ENCODE measurements at places on chromosomes 6 and 20. TPM values are rescaled to one million over a fixed set of nuclear protein-coding genes. Genes with fewer than 3 reads are reported as not detected.
A peak's percentile ranks its signal among the peaks of the same experiment; 100 is the strongest.

GRCh38 chr6:106064756-106065155, 21.4 kb upstream of the PRDM1 start:
- no peaks in the 10 kb centered on the region for H3K27me3 ChIP-seq
- H3K4me1 ChIP-seq: no peaks in the 10 kb centered on the region
- no peak overlapping the region for H3K27ac ChIP-seq

- no peak for DNase-seq
- no peaks in the 10 kb centered on the region for H3K4me1 ChIP-seq
- H3K27me3 ChIP-seq: no peaks in the 10 kb centered on the region
- H3K36me3 ChIP-seq: no peaks in the 10 kb centered on the region
Measured at GRCh38 chr6:91098006-91098405, 511.1 kb upstream of the MAP3K7 start.

DNA sequence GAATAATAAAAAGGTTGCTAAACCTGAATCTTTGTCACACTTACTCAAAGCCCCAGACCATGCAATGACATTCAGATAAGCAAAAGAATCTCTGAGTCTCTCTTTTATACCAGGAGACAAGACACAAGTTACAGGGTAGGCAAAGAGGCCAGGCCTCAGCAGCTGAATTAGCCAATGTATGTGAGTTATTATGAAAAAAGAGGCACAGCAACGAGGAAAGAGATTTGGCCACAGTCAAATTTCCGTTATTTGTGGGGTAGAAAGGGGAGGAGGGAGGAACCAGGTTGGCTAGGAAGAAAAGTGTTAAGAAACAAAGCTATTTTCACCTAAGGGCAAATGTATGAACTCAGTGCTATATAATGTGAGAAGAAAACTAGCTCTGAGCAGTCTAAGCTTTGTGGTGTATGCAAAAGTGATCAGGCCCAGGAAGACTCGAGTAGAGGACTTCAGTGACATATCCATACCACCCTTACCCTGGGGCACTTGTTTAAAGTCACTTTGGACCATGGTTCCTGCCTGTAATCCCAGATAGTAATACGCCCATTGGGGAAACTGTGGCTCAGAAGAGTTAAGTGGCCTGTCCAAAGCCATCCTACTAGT, 19.1 kb downstream of the IPCEF1 start:
- no peak overlapping the region for H3K27ac ChIP-seq
- DNase-seq: no peak
- H3K27me3 ChIP-seq: no peaks in the 10 kb centered on the region
- H3K4me3 ChIP-seq: no peak overlapping the region
- no peaks in the 10 kb centered on the region for H3K4me1 ChIP-seq

GRCh38 chr6:107658920-107659865, 164.9 kb downstream of the SCML4 start:
- no peak overlapping the region for H3K27ac ChIP-seq
- no peak for DNase-seq
- H3K36me3 ChIP-seq: no peaks in the 10 kb centered on the region
- no peaks in the 10 kb centered on the region for H3K27me3 ChIP-seq
- H3K4me1 ChIP-seq: peaks cover 11% of the 10 kb centered on the region

DNA sequence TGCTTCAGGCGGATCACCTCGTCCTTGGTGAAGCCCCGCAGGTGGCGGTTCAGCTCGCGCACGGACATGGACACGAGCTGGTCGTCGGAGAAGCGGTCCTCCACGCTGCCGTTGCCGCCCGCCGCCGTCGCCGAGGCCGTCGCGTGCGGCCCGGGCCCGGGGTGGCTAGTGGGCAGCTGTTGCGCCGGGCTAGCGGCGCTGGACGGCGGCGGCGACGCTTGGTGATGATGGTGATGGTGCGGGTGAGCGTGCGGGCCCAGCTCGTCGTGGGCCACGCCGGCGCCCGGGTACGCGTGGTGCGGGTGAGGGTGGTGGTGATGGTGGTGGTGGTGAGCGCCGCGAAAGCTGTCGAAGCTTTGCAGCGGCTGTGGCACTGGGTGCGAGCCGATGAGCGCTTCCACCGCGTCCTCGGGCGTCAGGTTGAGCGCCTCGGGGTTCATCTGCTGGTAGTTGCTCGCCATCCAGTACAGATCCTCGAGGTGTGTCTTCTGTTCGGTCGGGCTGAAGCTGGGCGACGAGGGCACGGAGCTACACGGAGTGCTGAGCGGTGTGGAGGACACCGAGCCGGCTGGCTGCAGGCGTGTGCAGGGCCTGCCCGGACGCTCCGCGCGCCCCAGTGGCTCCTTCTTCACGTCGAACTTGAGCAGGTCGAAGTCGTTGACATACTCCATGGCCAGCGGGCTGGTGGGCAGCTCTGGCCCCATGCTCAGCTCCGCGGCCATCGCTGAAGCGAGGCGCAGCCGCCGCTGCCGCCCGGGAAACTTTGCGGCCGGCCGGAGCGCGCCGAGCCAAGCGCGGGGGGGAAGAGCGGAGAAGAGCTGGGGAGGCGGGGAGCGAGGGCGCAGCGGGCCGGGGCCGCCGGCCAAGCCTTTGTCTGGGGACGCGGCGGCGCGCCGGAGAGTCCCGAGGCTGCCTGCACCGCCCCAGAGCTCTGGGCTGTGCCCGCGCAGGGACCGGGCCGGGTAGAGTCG, 622 bp downstream of the MAFB start:
- no peaks in the 10 kb centered on the region for H3K36me3 ChIP-seq
- peak overlapping the region; percentile 93 for H3K27ac ChIP-seq
- H3K4me3 ChIP-seq: peak overlapping the region; percentile 36
- peaks cover 34% of the 10 kb centered on the region for H3K27me3 ChIP-seq

- H3K27me3 ChIP-seq: no peaks in the 10 kb centered on the region
- no peak overlapping the region for H3K4me3 ChIP-seq
- no peaks in the 10 kb centered on the region for H3K36me3 ChIP-seq
- DNase-seq: no peak
Measured at GRCh38 chr6:153816366-153816765, 222.7 kb upstream of the OPRM1 start.

DNA sequence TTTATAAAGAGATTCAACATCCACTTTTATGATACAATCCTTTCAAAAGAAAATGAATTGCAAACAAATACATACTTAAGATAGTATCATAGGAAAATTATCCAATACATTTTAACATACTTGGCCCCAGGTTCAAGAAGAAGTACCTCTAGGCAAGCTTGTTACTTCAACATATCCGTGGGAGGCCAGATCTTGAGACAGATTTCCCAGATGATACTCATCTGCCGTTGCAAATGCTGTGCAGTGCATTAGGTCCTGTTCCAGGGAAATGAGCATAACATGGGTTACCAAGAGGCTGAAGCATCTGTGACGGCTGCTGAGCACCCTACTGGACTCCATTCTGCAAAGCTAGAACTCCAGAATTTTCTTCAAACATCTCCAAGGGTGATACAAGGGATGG, 15.6 kb downstream of the RMND1 start:
- no peaks in the 10 kb centered on the region for H3K36me3 ChIP-seq
- H3K27me3 ChIP-seq: no peaks in the 10 kb centered on the region
- no peak overlapping the region for H3K4me3 ChIP-seq

GRCh38 chr6:56671160-56671559, 28.5 kb upstream of the DST start:
- no peaks in the 10 kb centered on the region for H3K36me3 ChIP-seq
- no peak for DNase-seq
- peaks cover 24% of the 10 kb centered on the region for H3K4me1 ChIP-seq
- no peak overlapping the region for H3K4me3 ChIP-seq

DNA sequence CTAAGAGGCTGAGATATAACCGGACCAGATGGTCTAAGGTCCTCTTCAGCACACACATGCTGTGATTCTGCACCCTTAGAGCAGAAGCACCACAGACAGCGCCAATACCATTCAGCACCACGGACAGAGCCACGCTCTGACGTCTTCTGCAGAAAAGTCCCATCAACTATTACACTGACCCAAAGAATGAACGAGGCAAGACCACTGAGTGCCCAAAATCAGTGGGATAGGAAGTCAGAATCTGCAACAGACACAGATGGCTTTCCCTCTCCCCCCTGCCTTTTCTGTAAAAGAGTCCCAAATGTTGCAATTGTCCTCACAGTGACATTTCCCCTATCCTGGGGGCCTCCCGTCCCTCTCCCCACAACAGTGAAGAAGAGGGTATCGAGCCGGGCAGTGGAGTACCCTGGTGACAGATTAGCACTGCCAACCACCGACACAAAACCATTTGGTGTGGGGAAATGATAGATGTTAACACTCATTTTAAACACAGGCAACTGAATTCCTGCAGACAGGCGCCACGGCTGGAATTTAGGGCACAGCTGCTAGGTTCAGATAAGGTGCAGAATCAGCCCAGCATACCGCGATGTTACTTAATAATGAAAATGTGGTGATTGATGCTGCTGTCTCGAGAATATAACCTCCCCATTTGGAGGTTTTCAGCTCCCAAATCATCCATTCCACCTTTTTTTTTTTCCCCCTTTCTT, 66.6 kb upstream of the CTNNBL1 start:
- no peaks in the 10 kb centered on the region for H3K36me3 ChIP-seq
- no peak for DNase-seq
- H3K27me3 ChIP-seq: no peaks in the 10 kb centered on the region
- H3K4me1 ChIP-seq: no peaks in the 10 kb centered on the region

DNA sequence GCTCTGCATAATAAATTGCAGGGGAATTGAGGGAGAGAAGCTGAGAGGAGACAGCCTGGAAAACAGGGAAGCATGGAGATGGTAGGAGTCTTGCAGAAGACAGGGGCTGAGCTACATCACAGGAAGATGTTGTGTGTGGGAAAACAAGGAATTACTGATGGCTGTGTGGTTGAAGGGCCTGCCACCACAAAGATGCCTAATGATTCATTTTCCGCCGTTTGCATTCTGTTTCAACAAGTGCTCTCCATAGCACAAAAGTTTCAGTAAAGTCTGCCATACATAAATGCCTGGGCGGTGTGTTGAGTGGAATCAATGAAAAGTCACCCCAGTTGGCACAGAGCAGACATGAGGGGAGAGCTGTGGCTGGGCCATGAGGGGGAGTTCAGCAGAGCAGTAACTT, 5.6 kb upstream of the KLHL31 start:
- H3K36me3 ChIP-seq: no peaks in the 10 kb centered on the region
- no peaks in the 10 kb centered on the region for H3K27me3 ChIP-seq
- DNase-seq: no peak

DNA sequence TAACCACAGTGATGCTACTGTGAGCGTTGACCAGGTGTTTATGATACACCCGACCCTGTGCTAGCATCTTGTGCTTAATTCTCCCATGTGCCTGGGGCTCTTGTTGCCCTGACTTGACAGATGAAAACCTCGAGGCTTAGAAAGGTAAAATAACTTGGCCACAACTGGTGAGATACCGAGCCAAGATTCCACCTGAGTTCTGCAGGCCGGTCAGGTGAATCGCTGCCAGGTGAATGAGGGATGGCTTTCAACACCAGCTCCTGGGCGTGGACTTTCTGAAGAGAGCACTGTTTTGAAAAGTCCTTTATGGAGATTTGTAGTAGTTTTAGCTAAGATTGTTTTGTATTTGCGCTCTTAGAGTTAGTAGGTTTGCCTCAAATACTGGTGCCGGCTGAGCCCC, 12.2 kb upstream of the ZNF831 start:
- H3K4me1 ChIP-seq: peaks cover 16% of the 10 kb centered on the region
- no peak overlapping the region for H3K27ac ChIP-seq
- no peak overlapping the region for H3K4me3 ChIP-seq
- H3K36me3 ChIP-seq: no peaks in the 10 kb centered on the region
- no peaks in the 10 kb centered on the region for H3K27me3 ChIP-seq

- no peaks in the 10 kb centered on the region for H3K27me3 ChIP-seq
- DNase-seq: no peak
- no peaks in the 10 kb centered on the region for H3K4me1 ChIP-seq
- no peak overlapping the region for H3K27ac ChIP-seq
Measured at GRCh38 chr6:159461266-159461665, 231.8 kb downstream of the SOD2 start.

DNA sequence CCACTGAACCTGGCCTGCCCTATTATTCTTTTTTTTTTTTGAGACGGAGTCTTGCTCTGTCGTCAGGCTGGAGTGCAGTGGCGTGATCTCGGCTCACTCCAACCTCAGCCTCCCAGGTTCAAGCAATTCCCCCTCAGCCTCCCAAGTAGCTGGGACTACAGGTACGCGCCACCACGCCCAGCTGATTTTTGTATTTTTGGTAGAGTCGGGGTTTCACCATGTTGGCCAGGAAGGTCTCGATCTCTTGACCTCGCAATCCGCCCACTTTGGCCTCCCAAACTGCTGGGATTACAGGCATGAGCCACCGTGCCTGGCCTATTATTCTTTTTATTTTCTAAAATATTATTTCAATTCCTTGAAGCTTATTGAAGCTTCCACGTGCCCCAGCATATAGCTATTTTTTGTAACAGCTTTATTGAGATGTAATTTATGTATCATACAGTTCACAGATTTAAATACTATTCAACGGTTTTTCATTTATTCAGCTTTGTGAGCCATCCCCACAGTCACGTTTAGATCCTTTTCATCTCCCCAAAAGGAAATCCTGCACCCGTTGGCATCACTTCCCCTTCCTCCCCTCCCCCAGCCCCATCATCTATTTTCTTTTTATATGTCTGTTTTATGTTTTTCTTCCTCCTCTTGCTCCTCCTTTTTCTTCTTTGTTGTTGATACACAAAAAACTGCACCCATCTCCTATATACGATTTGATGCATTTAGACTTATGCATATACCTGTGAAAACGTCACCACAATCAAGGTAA, 13.5 kb upstream of the MDFI start:
- H3K27ac ChIP-seq: no peak overlapping the region
- no peak for DNase-seq
- H3K4me1 ChIP-seq: no peaks in the 10 kb centered on the region
- H3K36me3 ChIP-seq: no peaks in the 10 kb centered on the region

GRCh38 chr6:134902936-134903335, 47.0 kb downstream of the ALDH8A1 start:
- no peaks in the 10 kb centered on the region for H3K27me3 ChIP-seq
- no peaks in the 10 kb centered on the region for H3K36me3 ChIP-seq
- H3K4me3 ChIP-seq: no peak overlapping the region
- DNase-seq: no peak

- H3K4me3 ChIP-seq: no peak overlapping the region
- H3K27me3 ChIP-seq: no peaks in the 10 kb centered on the region
- no peak for DNase-seq
Measured at GRCh38 chr20:60192326-60192725, 234.1 kb downstream of the CDH26 start.

- no peaks in the 10 kb centered on the region for H3K36me3 ChIP-seq
- DNase-seq: peak; percentile 74
- no peak overlapping the region for H3K27ac ChIP-seq
- H3K27me3 ChIP-seq: no peaks in the 10 kb centered on the region
- H3K4me3 ChIP-seq: no peak overlapping the region
Measured at GRCh38 chr20:39775110-39775509, 813.0 kb downstream of the DHX35 start.

FNDC11 gene
- total RNA-seq: 0.16 TPM

BACH2 gene
- 1.4 TPM for total RNA-seq

PHACTR1 gene
- 1.8 TPM for total RNA-seq

PHF20 gene
- total RNA-seq: 49.7 TPM

PRKN gene
- 173 TPM for total RNA-seq

PPP1R3G gene
- total RNA-seq: 2.0 TPM

PDE10A gene
- 33.5 TPM for total RNA-seq

PDYN gene
- not detected for total RNA-seq

Measured in sigmoid colon (tissue), 7 donors.